ENCODE measurements at places on chromosomes 12 and 14.

DNA sequence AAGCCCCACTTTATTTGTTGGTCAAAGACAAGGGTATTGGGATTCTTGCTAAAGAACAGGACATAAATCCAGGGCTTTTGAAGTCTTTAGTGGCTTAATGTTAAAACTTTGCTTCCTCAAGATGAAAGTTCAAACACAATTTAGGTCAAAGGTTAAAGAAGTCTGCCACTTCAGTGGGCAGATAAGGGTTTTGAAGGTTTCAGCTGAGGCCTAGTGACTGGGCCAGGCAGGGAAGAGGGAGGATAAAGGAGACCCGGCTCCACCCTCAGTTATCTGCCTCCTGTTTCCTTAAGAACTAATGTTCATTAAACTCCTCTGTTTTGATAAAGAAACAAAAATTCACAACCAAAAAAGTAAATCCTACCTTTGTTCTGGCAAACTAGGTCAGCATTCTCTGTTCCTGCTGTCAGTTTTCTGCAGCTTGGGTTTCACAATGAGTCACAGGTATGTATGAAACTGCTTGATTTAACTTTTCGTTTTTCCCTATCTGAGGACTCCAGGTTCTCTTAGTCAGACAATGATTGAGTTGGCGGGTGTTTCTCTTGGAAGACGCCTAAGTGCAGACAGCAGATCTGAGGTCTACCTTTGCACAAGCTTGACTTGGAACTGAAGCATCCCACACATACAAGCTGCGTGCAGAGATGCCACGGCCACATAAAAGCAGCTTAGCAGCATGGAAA, 208.3 kb downstream of the EXOC5 start:
- DNase-seq: no peak

- DNase-seq: no peak
These were observed 282.7 kb downstream of the CACNA1C start for GRCh38 chr12:2335513-2335912.

DNA sequence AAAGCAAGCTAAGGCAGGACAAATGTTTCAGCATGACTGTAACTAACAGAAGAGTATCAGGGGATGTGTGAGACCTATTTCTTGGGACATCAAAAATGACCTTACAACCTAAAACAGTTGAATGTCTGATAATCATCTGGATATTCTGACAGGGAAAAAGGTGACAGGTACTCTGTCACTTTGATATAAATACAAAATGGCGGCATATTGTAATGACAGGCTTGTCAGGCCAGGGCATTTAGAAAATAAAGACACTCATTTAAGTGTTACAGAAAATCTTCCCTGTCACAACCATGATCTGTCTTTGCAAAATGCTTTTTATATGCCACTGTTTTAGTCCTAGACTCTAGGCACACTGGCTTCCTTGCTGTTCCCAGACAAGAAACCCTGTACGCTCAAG, 1033.3 kb upstream of the FLRT2 start:
- DNase-seq: no peak

- no peak for DNase-seq
These were observed 313.2 kb upstream of the DIO3 start for GRCh38 chr14:101247842-101248725.

DNA sequence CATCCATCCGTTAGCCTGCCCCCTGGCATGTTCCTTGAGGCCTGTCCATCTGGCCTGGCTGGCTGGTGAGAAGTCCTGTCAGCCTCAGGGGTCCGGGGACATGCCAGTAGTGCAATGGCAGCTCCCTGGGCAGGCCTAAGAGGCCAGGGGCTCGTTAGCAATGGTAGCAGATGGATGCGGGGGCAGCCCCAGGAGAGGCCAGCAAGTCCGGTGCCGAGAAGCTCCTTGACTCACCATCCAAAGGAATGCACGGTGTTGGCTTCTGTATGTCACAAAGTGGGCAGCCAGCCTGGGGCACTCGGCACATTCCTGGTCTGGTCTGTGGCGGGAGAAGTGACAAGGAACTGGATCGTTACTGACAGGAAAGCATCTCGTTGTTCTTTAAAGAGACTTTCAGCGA, 319.9 kb downstream of the CACNA1C start:
- DNase-seq: no peak

- DNase-seq: no peak
These were observed 321.4 kb upstream of the LRFN5 start for GRCh38 chr14:41285186-41285748.

GRCh38 chr14:104580961-104581360, 1.4 kb downstream of the C14orf180 start:
- DNase-seq: no peak
